ENCODE measurements at places on chromosomes 6 and 20. TPM values are rescaled to one million over a fixed set of nuclear protein-coding genes. Genes with fewer than 3 reads are reported as not detected.

Gene KIF25
- total RNA-seq = not detected

Gene SHLD1
- total RNA-seq = 7.8 TPM

Gene EBF4
- total RNA-seq = 31.4 TPM

Gene PPP1R14C
- 0.73 TPM for total RNA-seq

- H3K27me3 ChIP-seq = peaks cover 8% of the 10 kb centered on the region
- no peak overlapping the region for H3K4me3 ChIP-seq
- H3K4me1 ChIP-seq = no peaks in the 10 kb centered on the region
- H3K27ac ChIP-seq = no peak overlapping the region
- no peak for DNase-seq
Observed at GRCh38 chr20:6169251-6169650, 46.4 kb upstream of the FERMT1 start.

DNA sequence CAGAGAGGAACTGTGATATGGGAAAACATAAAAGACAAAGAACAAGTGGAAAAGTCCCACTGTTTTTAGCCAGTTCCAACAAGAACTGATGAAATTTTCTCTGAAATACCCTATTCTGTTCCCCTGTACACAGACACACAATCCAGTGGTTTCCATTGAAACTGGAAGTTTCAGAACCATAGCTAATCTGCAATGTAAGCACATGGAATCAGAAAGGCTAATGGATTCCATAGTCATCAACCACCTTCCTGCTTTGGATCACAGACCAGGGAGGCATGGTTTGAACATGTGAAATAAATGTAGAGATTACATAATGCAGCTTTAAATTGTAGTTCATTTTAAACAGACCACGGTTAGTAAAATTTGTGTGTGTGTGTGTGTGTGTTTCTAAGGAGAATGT is 242.1 kb downstream of the GJA1 start:
- H3K27me3 ChIP-seq = no peaks in the 10 kb centered on the region
- H3K27ac ChIP-seq = no peak overlapping the region
- H3K36me3 ChIP-seq = no peaks in the 10 kb centered on the region

Gene TTBK1
- 0.81 TPM for total RNA-seq

Gene ENPP4
- total RNA-seq = 25.5 TPM

- H3K36me3 ChIP-seq = peaks cover 5% of the 10 kb centered on the region
- H3K27ac ChIP-seq = no peak overlapping the region
- no peak overlapping the region for H3K4me3 ChIP-seq
- no peak for DNase-seq
Observed at GRCh38 chr6:5695260-5696245, 311.2 kb downstream of the NRN1 start.

GRCh38 chr6:170129691-170130171 is 161.1 kb downstream of the DLL1 start:
- no peaks in the 10 kb centered on the region for H3K36me3 ChIP-seq
- no peaks in the 10 kb centered on the region for H3K4me1 ChIP-seq
- no peak overlapping the region for H3K4me3 ChIP-seq
- DNase-seq = peak; percentile 29

DNA sequence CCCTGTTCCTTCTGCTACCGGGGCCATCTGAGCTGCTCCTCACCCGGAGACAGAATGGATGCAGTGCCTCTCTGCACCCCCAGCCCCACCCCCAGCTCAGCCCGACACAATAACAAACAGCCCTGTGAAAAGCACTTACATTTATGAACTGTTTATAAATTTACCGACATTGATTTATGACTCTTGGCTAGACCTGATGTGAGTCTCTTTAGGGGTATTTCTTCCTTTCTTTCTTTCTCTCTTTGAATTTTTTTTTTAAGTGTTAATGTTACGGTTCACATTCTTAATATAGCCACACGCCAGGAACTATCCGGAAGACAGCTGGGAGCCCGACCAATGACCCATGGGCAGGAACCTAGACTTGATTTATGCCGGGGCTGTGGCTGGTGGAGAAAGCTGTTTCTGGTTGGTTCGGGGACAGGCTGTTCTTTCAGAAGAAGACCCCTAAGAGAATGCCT is 266.3 kb downstream of the CDC5L start:
- H3K27me3 ChIP-seq = peaks cover 11% of the 10 kb centered on the region
- H3K27ac ChIP-seq = no peak overlapping the region
- H3K36me3 ChIP-seq = no peaks in the 10 kb centered on the region
- H3K4me3 ChIP-seq = no peak overlapping the region
- H3K4me1 ChIP-seq = peaks cover 2% of the 10 kb centered on the region

GRCh38 chr6:4973415-4973814 is 30.4 kb downstream of the RPP40 start:
- no peak for DNase-seq
- H3K27ac ChIP-seq = no peak overlapping the region
- H3K4me3 ChIP-seq = no peak overlapping the region
- peaks cover 6% of the 10 kb centered on the region for H3K36me3 ChIP-seq
- no peaks in the 10 kb centered on the region for H3K4me1 ChIP-seq

Gene PNPLA1
- total RNA-seq = 0.86 TPM

- no peak for DNase-seq
- H3K4me1 ChIP-seq = no peaks in the 10 kb centered on the region
- no peaks in the 10 kb centered on the region for H3K36me3 ChIP-seq
Observed at GRCh38 chr20:23187751-23188150, 101.6 kb upstream of the CD93 start.

DNA sequence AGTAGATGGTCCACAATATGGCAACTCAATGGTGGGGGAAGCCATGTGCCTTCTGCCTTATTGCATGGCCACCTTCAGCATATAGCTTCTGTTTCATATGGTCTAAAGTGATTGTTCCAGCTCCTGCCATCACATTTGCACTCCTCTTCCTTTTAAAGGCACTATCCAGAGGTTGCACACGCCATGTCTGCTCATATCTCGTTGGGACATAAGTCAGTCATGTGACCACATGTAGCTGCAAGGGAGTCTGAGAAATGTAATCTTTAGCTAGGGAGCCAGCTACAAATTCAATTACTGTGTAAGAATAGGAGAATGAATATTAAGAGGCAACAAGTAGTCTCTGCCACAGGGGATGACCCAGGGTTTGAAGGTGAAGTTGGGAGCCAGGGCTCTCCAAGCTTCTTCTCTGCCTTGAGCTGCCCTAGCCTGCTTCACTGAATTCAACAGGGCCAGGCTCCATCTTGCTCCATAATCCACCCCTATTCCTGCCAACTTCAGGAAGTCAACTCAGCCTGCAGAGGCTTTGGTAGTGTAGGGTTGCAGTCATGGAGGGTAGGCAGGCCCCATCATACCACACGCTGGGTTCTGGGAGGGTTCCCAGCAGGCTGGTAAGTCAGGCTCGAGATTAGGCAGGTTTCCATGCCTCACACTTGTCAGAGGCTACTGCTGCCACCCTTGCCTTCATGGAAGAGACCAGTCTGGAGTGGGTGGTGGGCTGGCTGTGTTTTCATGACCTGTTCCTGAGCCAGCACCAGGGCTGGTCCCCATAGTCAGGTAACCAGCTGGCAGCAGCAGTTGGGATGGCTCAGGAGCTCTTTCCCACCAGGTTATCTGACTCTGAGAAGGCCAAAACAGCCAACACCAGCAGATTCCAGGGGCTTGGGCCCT is 56.7 kb upstream of the SAYSD1 start:
- H3K36me3 ChIP-seq = peaks cover 2% of the 10 kb centered on the region
- no peak overlapping the region for H3K27ac ChIP-seq
- peaks cover 2% of the 10 kb centered on the region for H3K4me1 ChIP-seq
- no peak overlapping the region for H3K4me3 ChIP-seq
- no peak for DNase-seq

DNA sequence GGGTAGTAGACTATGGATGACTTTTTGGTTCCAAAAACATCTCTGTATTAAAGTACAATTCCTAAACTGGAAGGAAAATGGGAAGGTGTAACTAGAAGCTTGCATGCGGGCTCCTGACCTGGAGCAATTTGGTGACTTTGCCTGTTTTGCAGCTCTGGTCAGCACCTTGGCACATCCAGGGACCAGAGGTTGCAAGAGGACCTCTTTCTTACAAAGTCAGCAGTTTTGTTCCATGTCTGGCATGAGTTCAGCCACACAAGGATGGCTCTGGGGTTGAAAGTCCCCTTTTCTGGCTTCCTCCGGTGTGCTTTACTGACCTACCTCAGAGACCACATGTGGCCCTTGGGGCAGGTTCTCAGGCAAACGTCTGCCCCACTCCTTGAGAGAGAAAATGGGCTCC is 22.7 kb upstream of the CD93 start:
- peaks cover 5% of the 10 kb centered on the region for H3K27me3 ChIP-seq
- no peak for DNase-seq
- H3K27ac ChIP-seq = no peak overlapping the region
- H3K36me3 ChIP-seq = no peaks in the 10 kb centered on the region
- no peaks in the 10 kb centered on the region for H3K4me1 ChIP-seq
- no peak overlapping the region for H3K4me3 ChIP-seq

GRCh38 chr20:44696315-44696714 is 18.9 kb upstream of the CCN5 start:
- H3K4me1 ChIP-seq = peaks cover 2% of the 10 kb centered on the region
- H3K27me3 ChIP-seq = peaks cover 8% of the 10 kb centered on the region
- H3K4me3 ChIP-seq = no peak overlapping the region
- DNase-seq = no peak

Gene BTN3A1
- total RNA-seq = 80.6 TPM

DNA sequence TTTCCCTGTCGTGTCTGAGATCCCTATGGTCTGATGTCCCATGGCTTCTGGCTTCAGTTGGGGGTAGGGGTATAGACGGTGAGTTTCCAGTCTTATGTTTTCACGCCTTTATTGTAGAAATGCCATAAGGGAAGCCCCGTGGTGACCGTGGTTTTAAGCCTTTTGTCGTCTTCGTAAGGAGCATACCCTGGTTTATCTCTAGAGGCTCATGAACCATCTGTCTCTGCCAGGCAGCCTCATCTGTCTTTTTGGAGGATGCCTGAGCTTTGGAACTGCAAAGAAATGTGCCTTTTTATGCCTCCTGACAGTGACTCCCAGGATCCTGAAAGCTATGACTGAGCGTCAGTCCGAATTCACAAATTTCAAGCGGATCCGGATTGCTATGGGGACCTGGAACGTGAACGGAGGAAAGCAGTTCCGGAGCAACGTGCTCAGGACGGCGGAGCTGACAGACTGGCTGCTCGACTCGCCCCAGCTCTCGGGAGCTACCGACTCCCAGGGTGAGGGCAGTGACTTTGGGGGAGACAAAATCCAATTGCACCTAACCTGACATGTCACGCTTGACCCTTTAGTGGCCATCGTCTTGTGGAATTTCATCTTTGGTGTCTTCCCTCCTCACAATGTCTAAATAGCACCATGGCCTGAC is 84.6 kb downstream of the SYNJ2 start:
- peak; percentile 15 for DNase-seq
- peak overlapping the region; percentile 4 for H3K27ac ChIP-seq
- no peak overlapping the region for H3K4me3 ChIP-seq
- no peaks in the 10 kb centered on the region for H3K27me3 ChIP-seq
- H3K36me3 ChIP-seq = no peaks in the 10 kb centered on the region

DNA sequence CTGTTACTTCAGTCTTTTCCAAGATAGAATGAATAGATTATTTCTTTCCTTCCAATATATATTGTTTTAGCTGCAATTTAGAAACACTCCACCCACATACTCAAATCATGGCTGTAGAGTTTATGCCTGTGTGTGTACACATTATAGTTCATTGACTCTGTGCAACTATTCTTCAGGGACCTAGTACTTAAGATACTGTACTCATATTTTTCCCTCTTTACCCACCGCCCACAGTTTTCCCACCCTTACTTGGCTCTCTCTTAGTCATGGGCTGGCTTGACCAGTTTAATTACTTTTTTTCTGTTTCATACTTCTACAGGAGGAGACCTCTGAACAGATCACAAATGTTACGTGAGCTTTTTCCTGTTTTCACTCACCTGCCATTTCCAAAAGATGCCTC is 30.4 kb downstream of the C6orf89 start:
- H3K27ac ChIP-seq = no peak overlapping the region
- H3K36me3 ChIP-seq = peaks cover 24% of the 10 kb centered on the region
- no peaks in the 10 kb centered on the region for H3K27me3 ChIP-seq
- no peak for DNase-seq
- peaks cover 21% of the 10 kb centered on the region for H3K4me1 ChIP-seq
- no peak overlapping the region for H3K4me3 ChIP-seq

- H3K4me3 ChIP-seq = no peak overlapping the region
- DNase-seq = no peak
- peaks cover 4% of the 10 kb centered on the region for H3K27me3 ChIP-seq
- no peaks in the 10 kb centered on the region for H3K36me3 ChIP-seq
- no peaks in the 10 kb centered on the region for H3K4me1 ChIP-seq
- H3K27ac ChIP-seq = no peak overlapping the region
Observed at GRCh38 chr6:168589275-168589674, 148.3 kb downstream of the SMOC2 start.

Gene THBS2
- not detected for total RNA-seq

GRCh38 chr6:98946879-98947410 is 801 bp downstream of the FBXL4 start:
- no peak for DNase-seq
- H3K27ac ChIP-seq = peak overlapping the region; percentile 93
- peaks cover 22% of the 10 kb centered on the region for H3K4me1 ChIP-seq
- H3K36me3 ChIP-seq = peaks cover 13% of the 10 kb centered on the region
- peak overlapping the region; percentile 97 for H3K4me3 ChIP-seq

DNA sequence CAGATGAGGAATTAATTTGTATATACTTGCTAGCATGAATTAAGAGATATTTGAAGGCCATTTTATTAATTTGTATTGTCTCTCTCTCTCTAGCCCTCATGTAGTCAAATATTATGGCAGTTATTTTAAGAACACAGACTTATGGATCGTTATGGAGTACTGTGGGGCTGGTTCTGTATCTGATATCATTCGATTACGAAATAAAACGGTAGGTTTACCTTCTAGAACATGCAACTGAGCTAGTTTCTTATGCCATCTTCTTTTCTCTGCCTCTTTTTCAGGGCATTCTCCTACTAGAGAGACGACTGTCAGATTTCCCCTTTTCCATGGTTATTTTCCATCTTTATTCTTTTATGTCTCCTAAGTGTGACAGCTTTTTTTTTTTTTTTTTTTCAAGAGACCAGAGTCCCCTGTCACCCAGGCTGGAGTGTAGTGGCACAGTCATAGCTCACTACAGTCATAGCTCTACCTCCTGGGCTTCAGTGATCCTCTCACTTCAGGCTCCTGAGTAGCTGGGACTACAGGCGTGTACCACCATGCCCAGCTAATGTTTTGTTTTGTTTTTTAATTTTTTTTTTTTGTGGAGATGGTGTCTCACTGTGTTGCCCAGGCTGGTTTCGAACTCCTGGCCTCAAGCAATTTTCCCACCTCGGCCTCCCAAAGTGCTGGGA is 15.6 kb downstream of the STK4 start:
- H3K27ac ChIP-seq = peak overlapping the region; percentile 97
- H3K27me3 ChIP-seq = no peaks in the 10 kb centered on the region
- no peak overlapping the region for H3K4me3 ChIP-seq
- peaks cover 52% of the 10 kb centered on the region for H3K36me3 ChIP-seq
- DNase-seq = no peak
- H3K4me1 ChIP-seq = peaks cover 63% of the 10 kb centered on the region

Gene TREML2
- total RNA-seq = 1.5 TPM

GRCh38 chr6:120826253-120826652 is 508.0 kb downstream of the TBC1D32 start:
- no peaks in the 10 kb centered on the region for H3K36me3 ChIP-seq
- no peak for DNase-seq
- no peak overlapping the region for H3K4me3 ChIP-seq
- H3K27ac ChIP-seq = no peak overlapping the region
- no peaks in the 10 kb centered on the region for H3K4me1 ChIP-seq
- no peaks in the 10 kb centered on the region for H3K27me3 ChIP-seq

Gene NKAPL
- not detected for total RNA-seq

- H3K27me3 ChIP-seq = no peaks in the 10 kb centered on the region
- H3K4me1 ChIP-seq = no peaks in the 10 kb centered on the region
- DNase-seq = no peak
- H3K36me3 ChIP-seq = no peaks in the 10 kb centered on the region
- H3K27ac ChIP-seq = no peak overlapping the region
Observed at GRCh38 chr6:54813892-54814291, 32.7 kb upstream of the FAM83B start.

Gene IL17F
- total RNA-seq = 56.3 TPM

Gene VIP
- total RNA-seq = not detected

Gene SRMS
- total RNA-seq = not detected
